ENCODE measurements at places on chromosomes 1 and 21. TPM values are rescaled to one million over a fixed set of nuclear protein-coding genes. Genes with fewer than 3 reads are reported as not detected.

ARHGAP30 gene
- 244 TPM for total RNA-seq

CNIH3 gene
- total RNA-seq: 1.7 TPM

- DNase-seq: no peak
These were observed 92.9 kb downstream of the DPYD start for GRCh38 chr1:97827887-97828286.

DNA sequence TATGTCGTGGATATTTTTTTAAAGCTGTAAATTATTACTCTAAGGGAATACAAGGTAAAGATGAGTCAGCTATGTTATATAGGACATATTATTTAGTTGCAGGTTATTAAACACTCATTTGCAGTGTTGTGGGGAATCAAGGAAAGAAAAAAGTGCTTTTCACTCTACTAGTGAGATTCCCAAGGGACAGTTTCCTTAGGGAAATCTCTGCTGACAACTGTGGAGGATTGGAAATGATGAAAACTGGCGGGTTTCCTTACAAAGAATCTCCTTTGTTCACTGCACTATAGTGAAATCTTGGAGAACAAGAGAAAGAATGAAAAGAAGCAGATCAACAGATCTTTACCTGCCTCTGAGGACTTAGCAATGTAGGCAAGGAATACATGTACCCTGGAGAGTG, 24.5 kb upstream of the TRIM45 start:
- DNase-seq: no peak

GRCh38 chr21:42438316-42439205, 34.9 kb downstream of the UBASH3A start:
- DNase-seq: no peak

DNA sequence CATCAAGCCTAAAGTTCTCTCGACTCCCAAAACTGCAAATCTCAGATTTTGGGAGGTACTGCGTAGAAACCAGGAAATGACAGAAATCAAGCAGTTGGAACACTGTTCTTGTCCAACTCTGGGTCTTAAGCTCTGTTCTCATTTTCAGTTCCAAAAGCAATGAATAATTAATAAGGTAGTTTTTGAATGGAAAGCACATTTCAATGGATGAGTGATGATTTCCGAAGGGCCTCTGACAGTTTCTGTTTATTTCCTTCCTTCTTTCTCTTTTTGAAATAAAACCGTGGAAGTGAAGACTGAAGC, 20.9 kb upstream of the TARBP1 start:
- no peak for DNase-seq

Data from activated CD4-positive, alpha-beta T cell treated with anti-CD3 and anti-CD28 coated beads, Interleukin-2, amount 10 ng/mL, durations not matched to agents 7 days and 5 days (primary cell).